RCC 7860 (cell line): ENCODE measurements at places on chromosomes 16 and 17.

GRCh38 chr16:55949518-55949917 is 74.3 kb upstream of the CES5A start:
- DNase-seq, result no peak

DNA sequence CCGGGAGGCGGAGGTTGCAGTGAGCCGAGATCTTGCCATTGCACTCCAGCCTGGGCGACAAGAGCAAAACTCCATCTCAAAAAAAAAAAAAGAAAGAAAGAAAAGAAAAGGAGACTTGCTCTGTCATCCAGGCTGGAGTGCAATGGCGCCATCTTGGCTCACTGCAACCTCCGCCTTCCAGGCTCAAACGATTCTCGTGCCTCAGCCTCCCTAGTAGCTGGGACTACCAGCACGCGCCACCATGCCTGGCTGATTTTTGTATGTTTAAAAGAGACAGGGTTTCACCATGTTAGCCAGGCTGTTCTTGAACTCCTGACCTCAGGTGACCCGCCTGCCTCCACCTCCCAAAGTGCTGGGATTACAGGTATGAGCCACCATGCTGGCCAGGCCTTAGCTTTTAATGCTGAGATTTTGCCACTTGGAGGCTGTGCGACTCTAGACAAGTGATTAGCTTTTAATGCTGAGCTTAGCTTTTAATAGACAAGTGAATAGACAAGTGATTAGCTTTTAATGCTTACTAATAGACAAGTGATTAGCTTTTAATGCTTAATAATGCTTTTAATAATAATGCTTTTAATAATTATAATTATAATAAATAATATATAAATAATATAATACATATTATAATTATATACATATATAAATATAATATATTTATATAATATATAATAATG is 9.6 kb downstream of the LDAF1 start:
- no peak for DNase-seq

GRCh38 chr17:32875923-32876416 is 954 bp downstream of the MYO1D start:
- no peak for DNase-seq

DNA sequence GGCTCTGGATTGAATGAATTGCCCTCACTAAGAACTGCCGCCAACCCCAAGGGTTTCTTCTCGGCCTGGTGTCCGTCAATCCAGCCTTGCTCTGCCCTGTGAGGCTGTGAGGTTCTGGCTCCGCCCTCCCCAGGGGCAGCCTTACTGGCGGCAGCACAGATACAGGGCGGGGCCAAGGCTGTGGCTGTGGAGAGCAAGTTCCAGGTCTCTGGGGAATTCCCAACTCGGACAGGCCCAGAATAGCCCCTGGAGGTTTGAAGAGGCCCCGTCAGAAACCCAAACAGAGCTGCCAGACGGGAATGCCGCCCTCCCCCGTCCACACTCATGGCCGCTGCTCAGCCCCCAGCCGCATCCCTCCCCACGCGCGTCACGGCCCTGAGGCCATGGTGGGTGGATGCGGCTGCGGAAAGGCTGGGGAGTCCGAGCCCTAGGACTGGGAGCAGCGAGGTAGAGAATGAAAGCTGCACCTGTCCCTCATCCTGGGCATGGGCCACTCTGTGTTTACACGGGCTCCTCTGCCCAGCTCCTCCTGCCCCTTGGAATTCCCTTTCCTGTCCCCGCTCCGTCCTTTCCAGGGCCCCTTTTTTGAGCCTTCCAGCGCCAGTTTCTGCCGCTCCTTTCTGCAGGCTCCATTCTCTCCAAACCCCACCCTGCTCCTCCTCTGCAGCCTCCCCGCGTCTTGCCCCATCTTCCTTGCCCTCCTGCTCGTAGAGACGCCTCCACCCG is 660 bp upstream of the PRRT2 start:
- DNase-seq, result peak; percentile 93

DNA sequence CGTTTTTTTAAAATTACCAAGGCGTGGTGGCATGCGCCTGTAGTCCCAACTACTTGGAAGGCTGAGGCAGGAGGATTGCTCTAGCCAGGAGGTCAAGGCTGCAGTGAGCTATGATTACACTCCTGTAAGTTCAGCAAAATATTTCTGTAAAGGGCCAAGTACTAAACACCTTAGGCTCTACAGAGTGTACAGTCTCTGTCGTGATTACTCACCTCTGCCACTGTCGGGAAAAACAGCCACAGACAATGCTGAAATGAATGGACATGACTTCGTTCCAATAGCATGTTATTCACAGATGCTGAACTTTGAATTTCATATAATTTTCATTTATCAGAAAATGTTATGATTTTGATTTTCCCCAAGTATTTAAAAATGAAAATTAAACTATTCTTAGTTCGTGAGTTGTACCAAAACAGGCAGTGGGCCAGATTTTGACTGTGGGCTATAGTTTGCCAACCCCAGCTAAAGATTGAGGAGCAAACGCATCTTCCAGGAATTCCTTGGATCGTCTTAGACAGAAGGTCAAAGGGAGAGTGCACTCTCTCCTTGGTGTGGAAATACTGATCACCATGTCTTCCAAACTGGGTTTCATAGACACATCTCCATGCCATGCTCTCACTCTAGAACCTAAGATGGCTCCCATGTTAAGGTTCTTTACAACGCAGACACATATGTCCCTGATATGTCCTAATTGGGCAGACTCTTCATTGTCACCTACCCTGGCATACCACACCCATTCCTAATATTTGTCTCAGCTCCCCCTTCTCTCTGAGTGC is 89.5 kb downstream of the MARF1 start:
- no peak for DNase-seq

DNA sequence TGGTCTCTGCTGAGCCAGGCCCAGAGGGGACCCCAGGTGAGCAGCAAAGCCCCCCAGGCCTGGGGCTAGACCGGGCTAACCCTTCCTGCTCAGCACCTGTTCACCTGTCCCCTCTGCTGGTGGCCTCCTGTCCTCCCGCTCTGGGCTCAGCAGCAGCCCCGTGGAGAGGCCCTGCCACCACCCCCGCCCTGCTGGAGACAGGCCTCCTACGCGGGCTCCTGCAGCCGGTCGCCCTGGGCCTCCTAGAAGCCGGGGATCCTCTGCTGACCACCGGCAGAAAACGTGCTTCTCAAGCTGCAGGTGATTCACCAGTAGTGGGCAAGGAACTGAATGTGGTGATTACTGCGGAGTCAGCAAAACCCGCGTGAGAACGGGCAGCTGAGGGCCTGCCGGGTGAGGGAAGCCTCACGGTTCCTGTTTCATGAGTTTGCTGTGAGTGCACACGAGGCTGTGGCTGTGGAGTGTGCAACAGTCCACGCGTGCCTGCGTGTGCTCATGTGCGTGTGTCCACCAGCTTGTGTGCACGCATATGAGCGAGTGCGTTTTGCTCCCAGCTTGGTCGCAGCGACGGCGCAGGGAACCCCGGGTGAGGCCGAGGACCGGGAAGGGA is 792 bp downstream of the SECTM1 start:
- peak; percentile 61 for DNase-seq

- no peak for DNase-seq
Observed at GRCh38 chr17:41383690-41384089, 1.6 kb upstream of the KRT34 start.

DNA sequence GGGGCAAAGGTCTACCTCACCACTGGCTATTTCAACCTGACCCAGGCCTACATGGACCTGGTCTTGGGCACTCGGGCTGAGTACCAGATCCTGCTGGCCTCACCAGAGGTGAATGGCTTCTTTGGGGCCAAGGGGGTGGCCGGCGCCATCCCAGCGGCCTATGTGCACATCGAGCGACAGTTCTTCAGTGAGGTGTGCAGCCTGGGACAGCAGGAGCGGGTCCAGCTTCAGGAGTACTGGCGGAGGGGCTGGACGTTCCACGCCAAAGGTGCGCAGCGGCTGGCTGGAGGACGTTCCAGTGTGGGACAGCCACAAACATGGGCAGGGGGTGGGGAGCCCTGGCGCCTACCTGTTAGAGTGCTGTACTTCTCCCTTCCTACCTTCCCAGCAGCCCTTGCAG is 25.4 kb downstream of the PGS1 start:
- no peak for DNase-seq
